Tibial nerve (tissue), 4 donors: ENCODE measurements at places on chromosomes 16 and 17.

DNA sequence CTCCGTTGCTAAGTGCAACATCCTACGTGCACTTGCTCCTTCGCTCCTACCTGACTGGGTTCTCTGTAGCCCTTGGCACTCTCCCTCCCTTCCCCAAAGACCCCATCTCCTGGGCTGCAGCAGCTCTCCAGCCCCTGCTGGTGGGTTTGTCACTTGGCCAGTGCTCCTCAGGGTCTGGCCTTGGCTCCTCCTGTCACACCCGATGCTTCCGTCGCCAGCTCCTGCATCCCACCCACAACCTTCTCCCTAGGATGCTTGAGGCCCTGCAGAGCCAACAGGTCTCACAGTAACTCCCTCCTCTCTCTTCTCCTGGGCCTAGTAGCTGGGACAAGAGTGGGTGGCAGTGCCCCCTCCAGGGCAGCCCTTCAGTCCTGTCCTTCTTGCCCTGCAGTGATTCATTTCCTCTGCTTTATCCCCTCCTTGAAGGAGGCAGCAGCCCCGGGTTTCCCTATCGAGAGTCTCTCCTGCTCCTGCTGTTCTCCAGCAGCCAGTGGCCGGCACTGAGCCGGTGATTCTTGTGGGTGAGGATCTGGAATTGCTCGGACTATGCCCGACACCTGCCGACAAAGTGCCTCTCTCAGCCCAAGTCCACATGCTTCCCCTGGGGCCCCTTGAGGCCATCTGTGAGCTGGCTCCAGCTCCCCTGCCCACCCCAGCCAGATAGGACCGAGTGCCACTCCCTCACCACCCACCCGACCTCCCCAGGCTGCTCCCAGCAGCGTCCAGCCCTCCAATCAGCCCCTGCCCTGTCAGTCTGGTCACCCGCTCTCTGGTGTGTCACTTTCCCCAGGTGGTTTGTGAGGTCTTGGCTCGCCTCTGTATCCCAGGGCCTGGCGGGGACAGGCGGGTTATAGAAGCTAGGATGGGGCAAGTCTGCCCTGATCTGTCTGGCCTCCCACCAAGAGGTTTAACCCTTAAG lies 3.8 kb downstream of the LITAFD start:
- DNase-seq = no peak

- DNase-seq = no peak
Observed at GRCh38 chr16:50522324-50522723, 25.9 kb upstream of the NKD1 start.

DNA sequence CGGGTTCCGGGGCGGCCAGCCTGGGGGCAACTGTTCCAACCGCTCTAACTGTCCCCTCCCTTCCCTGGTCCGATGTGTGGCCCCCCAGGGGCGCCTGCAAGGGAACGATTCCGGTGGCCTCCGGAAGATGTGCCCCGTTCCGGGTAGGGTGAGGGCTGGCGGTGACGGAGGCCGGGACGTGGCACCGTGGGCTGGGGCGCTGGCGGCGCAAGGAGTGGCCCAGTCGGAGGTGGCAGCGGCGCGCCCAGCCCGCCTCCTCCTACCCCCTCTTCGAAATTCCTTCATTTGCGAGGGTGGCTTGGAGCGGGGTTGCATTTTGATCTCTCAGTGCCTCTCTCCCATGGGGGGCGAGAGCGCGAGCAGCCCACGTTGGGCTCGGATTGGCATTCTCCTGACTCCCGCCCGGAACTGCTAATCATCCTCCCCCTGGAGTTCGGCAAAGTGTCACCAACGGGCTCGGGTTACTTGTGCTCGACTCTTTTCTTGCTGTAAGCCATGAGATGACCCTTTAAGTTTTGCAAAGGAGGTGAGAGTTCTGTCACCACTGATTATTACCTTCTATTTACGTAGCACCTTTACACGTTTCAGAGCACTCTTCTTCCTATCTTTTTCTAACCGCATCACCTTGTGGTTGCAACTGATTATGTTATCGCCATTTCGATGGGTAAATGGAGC lies 622 bp downstream of the NDEL1 start:
- DNase-seq = peak; percentile 18

- DNase-seq = no peak
Observed at GRCh38 chr16:50238868-50239301, 27.5 kb upstream of the ADCY7 start.
